ENCODE measurements at places on chromosomes 13 and 19.

DNA sequence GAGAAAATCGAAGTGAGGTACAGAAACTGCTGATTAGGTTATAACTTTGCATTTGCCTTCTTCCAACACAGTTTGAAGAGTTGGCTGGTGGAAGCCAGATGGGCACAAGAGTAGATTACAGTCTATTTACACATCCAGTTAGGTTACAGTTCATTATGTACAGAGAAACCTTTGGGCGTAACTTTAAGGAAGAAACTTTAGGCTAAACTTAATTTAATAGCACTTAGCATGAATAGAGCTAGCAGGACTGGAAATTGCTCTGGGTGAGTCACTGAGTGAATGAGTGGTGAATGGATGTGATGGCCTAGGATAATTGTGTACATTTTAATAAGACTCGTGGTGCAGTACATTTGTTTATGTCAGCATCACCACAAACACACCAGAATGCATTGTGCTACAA, 62.9 kb upstream of the KLHL1 start:
- DNase-seq, result no peak

GRCh38 chr19:57324992-57325391, 4.7 kb downstream of the ZNF543 start:
- no peak for DNase-seq

GRCh38 chr13:99144306-99144705, 56.3 kb upstream of the UBAC2 start:
- no peak for DNase-seq

- no peak for DNase-seq
Observed at GRCh38 chr19:58393725-58394033, 1.8 kb upstream of the RNF225 start.

GRCh38 chr13:54356849-54357248, 1328.2 kb downstream of the OLFM4 start:
- no peak for DNase-seq

GRCh38 chr13:30053939-30054338, 203.5 kb upstream of the UBL3 start:
- DNase-seq, result no peak

GRCh38 chr19:38470788-38471480, 37.4 kb downstream of the RYR1 start:
- DNase-seq, result no peak

DNA sequence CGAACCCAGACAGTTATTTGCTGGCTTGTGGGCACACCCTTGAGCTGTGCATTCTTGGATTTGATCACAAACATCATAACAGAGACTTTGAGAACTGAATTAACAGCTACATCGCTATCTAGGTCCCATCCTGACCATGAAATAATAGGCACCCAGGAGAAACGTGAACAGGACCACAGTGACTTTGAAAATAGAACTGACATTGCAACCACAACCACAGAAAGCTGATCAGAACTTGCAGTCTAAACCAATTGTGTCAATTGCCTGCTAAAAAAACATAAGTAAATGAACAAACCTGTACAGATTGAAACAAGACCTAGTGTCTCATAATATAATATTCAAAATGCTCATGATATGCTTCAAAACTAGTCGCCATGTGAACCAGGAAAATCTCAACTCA, 18.3 kb upstream of the KATNAL1 start:
- no peak for DNase-seq

Measured in stimulated activated CD4-positive, alpha-beta T cell treated with anti-CD3 and anti-CD28 coated beads, Interleukin-15, amount 100 ng/mL, for 1 hour (primary cell).